ENCODE measurements at places on chromosomes 5 and 9. TPM values are rescaled to one million over a fixed set of nuclear protein-coding genes. Genes with fewer than 3 reads are reported as not detected.
A peak's percentile ranks its signal among the peaks of the same experiment; 100 is the strongest.

GRCh38 chr5:64914396-64914795 is 145.7 kb downstream of the CWC27 start:
- no peak for DNase-seq

The DOLK gene
- total RNA-seq, result 21.1 TPM

The HDAC3 gene
- total RNA-seq, result 46.6 TPM

The NOXA1 gene
- 1.3 TPM for total RNA-seq

The DCAF12 gene
- total RNA-seq, result 17.2 TPM

GRCh38 chr5:81989204-81989603 is 17.4 kb downstream of the ATG10 start:
- DNase-seq, result peak; percentile 59

DNA sequence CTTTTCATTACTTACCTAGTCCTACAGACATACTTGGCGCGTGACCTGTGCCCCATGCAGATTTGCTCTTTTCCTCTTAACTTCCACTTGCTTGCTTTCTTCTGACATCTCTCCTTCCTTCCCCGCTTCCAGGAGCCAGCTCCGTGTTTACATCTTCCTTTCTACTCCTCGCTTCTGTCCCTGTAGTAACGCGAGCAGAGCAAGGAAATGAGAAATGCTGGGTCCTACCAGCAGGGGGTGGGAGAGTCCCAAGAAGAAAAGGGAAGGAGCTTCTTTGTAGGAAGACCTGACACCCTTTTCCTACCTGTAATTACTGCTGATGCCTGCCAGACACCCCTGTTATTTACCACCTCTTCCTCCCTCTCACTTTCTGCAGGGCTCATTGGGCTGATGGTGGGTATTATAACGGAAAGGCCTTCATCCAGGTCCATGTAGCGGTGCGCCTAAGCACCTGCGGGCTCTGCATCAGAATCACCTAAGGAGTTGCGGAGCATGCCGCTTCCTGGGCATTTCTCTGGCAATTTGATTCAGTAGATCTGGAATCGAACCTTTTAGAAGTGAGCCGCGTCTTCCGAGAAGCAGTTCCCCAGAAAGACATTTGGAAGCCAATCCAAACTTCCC is 1260.8 kb upstream of the WWC1 start:
- DNase-seq, result no peak

The DPYSL3 gene
- total RNA-seq, result 20.2 TPM

DNA sequence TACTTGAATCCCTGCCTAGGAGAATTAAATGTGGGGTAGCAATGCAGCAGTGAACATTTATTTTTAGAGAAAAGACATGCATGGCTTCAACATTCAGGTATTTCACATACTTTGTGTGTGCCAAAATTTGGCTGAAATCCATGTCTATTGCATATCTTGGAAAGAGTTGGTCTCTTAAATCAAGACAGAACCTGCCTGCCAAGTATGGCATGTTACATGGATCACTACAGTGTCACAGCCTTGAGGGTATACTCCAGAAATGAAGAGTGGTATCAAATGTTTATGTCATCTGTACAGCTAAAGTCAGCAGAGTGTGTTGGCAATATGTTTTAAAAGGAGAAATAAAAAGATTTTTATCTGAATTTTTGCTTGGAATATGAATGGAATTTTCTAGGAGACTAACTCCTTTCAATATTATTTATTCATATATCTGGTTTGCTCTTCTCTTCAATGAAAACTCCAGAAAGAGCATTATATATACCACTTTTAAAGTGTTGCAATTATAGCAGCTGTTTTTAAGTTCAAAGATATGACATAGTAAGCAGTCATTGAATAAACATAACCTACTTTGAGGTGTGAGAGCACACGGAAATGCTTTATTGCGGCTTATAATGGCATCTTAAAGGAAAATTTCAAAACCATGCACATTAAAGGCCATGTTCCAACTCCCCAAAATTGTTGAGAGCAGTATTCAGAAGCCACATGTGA is 95.4 kb upstream of the MINAR2 start:
- no peak for DNase-seq

GRCh38 chr9:95910023-95910707 is 34.7 kb downstream of the ERCC6L2 start:
- no peak for DNase-seq

The PCDHB3 gene
- 1.1 TPM for total RNA-seq
